ENCODE measurements at places on chromosomes 4 and X. TPM values are rescaled to one million over a fixed set of nuclear protein-coding genes. Genes with fewer than 3 reads are reported as not detected.

- no peak for DNase-seq
- no peaks in the 10 kb centered on the region for H3K36me3 ChIP-seq
- no peaks in the 10 kb centered on the region for H3K4me1 ChIP-seq
- H3K27me3 ChIP-seq, result no peaks in the 10 kb centered on the region
Observed at GRCh38 chrX:16953606-16954211, 7.3 kb downstream of the REPS2 start.

DNA sequence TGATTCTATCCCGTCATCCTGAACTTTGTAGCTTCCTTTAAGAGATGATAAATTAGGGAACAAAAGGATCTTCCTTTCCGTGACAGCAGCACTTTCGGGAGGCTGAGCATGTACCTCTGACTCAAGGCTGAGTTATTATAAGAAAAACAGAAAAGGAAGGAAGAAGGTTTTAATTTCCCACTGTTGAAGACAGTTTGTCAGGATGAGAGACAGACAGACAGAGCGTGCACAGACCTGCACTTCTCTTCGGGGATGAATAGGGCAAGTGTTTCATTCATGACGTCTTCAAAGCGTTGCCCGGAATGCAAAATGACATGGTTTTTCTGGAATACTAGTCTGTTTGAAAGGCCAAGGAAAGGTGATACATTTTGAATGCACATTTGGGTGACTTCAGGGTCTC lies 405.3 kb upstream of the FAT1 start:
- no peak overlapping the region for H3K27ac ChIP-seq
- DNase-seq, result no peak
- no peaks in the 10 kb centered on the region for H3K27me3 ChIP-seq
- H3K4me3 ChIP-seq, result no peak overlapping the region
- no peaks in the 10 kb centered on the region for H3K36me3 ChIP-seq

The SASH3 gene
- total RNA-seq, result 60.3 TPM

The ADGRL3 gene
- 8.5 TPM for total RNA-seq

- no peak for DNase-seq
- H3K4me3 ChIP-seq, result no peak overlapping the region
- no peaks in the 10 kb centered on the region for H3K4me1 ChIP-seq
- no peaks in the 10 kb centered on the region for H3K27me3 ChIP-seq
Observed at GRCh38 chr4:166499820-166500219, 626.8 kb downstream of the TLL1 start.

The ITGB1BP2 gene
- 1.6 TPM for total RNA-seq

DNA sequence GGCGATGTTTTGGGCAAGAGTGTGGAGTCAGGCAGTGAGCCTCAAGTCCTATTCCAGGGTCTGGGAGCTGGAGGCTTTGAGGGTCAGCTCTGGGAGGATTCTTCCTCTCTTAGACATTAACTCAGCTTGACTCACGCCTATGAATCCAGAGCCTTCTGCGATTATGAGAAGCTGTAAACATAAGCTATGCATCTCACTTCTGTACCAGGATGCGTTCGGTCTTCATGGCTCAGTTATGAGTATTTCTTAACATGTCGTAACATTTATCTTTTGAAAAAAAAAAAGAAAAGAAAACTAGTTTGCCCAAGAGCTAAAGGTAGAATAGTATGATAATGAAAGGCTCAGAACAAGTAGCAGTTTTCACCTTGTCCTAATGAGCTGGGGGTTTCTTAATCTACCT lies 4.6 kb downstream of the SHROOM2 start:
- no peaks in the 10 kb centered on the region for H3K27me3 ChIP-seq
- H3K27ac ChIP-seq, result no peak overlapping the region
- no peaks in the 10 kb centered on the region for H3K4me1 ChIP-seq
- no peak overlapping the region for H3K4me3 ChIP-seq
- H3K36me3 ChIP-seq, result no peaks in the 10 kb centered on the region

- no peak overlapping the region for H3K4me3 ChIP-seq
- DNase-seq, result no peak
- no peaks in the 10 kb centered on the region for H3K27me3 ChIP-seq
- no peak overlapping the region for H3K27ac ChIP-seq
- H3K4me1 ChIP-seq, result peaks cover 4% of the 10 kb centered on the region
- no peaks in the 10 kb centered on the region for H3K36me3 ChIP-seq
Observed at GRCh38 chr4:7291372-7292114, 99.2 kb downstream of the SORCS2 start.

GRCh38 chr4:188714907-188715306 lies 575.7 kb downstream of the TRIML1 start:
- no peaks in the 10 kb centered on the region for H3K4me1 ChIP-seq
- no peak overlapping the region for H3K27ac ChIP-seq
- H3K4me3 ChIP-seq, result no peak overlapping the region
- H3K27me3 ChIP-seq, result no peaks in the 10 kb centered on the region
- no peak for DNase-seq

GRCh38 chr4:89077761-89078160 lies 20.8 kb upstream of the FAM13A start:
- H3K4me3 ChIP-seq, result no peak overlapping the region
- no peak overlapping the region for H3K27ac ChIP-seq
- H3K4me1 ChIP-seq, result no peaks in the 10 kb centered on the region
- DNase-seq, result no peak
- H3K27me3 ChIP-seq, result no peaks in the 10 kb centered on the region
- no peaks in the 10 kb centered on the region for H3K36me3 ChIP-seq

DNA sequence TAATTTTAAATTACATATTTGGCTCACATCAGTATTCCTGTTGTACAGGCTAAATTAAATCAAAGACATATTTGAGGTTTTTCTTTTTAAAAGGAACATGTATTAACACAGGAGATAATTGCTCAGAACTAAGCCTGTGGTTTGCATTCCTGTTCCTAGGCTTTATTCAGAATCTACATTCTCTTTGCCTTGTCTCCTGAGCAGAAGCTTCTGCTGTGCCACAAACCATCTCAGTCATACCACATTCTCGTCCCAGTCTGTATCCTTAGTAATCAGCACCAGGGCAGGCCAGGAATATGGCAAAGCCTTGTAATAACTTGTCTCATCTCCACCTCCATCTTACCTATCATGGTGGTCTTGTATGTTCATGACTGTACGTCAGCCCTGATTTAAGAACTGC lies 162.8 kb downstream of the ARHGAP24 start:
- no peaks in the 10 kb centered on the region for H3K27me3 ChIP-seq
- no peaks in the 10 kb centered on the region for H3K36me3 ChIP-seq
- no peak for DNase-seq
- no peak overlapping the region for H3K27ac ChIP-seq

The GLRA2 gene
- not detected for total RNA-seq

The CLGN gene
- total RNA-seq, result 0.64 TPM

DNA sequence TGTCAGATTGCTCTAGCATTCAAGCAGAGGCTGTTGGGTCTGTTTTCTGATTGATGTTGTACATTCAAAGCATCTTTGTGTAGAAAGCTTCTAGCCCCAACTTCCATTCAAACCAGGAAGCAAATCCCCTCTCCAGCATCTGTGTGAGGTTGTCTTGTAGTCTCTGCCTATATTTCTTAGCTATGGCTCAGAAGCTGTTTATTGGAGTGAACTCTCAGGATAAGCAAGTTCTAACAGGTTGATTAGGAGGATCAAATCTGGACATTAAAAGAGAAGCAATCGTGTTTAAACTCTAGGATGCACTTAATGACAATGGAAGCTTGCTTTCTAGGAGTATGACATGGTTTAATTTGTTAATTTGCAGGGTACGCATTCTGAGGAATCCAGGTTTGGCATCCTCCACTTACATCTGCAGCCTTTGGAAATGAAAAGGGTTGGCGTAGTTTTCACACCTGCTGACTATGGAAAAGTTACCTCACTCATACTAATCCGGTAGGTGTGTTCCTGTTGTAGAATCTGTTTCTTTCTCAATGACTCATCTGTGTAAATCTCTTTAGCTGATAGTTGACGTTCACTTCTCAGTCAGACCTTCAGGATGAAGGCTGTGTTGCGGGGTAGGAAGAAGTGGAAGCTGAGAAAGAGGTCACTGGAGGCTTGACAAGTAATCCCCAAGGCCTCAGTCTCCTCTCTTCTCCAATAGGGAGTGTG lies 88.0 kb upstream of the TLR2 start:
- no peaks in the 10 kb centered on the region for H3K4me1 ChIP-seq
- H3K27me3 ChIP-seq, result no peaks in the 10 kb centered on the region
- no peak for DNase-seq
- no peak overlapping the region for H3K27ac ChIP-seq

The BEX2 gene
- total RNA-seq, result 39.1 TPM

The STBD1 gene
- 12.6 TPM for total RNA-seq

- H3K36me3 ChIP-seq, result no peaks in the 10 kb centered on the region
- DNase-seq, result no peak
- H3K27me3 ChIP-seq, result no peaks in the 10 kb centered on the region
- no peak overlapping the region for H3K4me3 ChIP-seq
- H3K27ac ChIP-seq, result no peak overlapping the region
Observed at GRCh38 chrX:10021461-10022272, 54.5 kb downstream of the CLDN34 start.

DNA sequence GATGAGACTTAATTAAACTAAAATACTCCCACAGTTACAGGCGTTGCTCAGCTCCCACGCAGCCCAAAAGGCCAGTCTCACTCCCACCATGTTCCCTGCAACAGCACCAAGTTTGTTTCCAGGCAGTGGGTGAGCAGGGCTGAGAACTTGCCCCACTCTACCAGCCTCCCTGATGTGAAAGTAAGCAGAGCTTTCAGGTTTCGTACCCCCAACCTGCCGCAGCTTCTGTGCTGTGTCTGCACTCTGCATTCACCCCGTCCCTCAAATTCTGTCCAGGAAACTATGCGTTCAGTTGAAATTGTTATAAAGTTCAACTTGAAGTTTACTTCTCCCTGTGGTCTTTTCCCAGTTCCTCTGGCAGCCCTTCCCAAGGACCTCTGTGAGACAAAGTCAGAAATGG lies 17.2 kb downstream of the GLUD2 start:
- no peaks in the 10 kb centered on the region for H3K4me1 ChIP-seq
- DNase-seq, result no peak
- H3K27ac ChIP-seq, result no peak overlapping the region
- H3K36me3 ChIP-seq, result no peaks in the 10 kb centered on the region
- no peak overlapping the region for H3K4me3 ChIP-seq
- H3K27me3 ChIP-seq, result no peaks in the 10 kb centered on the region

DNA sequence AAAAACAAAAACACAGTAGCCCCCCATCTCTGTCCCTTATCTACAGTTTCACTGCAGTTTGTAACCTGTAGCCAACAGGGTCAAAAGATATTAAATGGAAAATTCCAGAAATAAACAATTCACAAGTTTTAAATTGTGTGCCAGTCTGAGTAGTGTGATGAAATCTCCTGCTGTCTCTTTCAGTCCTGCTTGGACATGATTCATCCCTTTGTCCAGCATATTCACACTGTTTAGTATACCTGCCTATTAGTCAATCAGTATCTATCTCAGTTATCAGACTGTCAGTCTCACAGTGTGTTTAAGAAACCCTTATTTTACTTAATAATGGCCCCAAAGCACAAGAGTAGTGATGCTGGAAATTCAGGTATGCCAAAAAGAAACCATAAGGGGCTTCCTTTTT lies 21.9 kb downstream of the CNOT6L start:
- H3K4me3 ChIP-seq, result no peak overlapping the region
- DNase-seq, result no peak
- H3K36me3 ChIP-seq, result no peaks in the 10 kb centered on the region
- H3K27ac ChIP-seq, result no peak overlapping the region
- no peaks in the 10 kb centered on the region for H3K27me3 ChIP-seq

The AKAP14 gene
- 0.31 TPM for total RNA-seq

DNA sequence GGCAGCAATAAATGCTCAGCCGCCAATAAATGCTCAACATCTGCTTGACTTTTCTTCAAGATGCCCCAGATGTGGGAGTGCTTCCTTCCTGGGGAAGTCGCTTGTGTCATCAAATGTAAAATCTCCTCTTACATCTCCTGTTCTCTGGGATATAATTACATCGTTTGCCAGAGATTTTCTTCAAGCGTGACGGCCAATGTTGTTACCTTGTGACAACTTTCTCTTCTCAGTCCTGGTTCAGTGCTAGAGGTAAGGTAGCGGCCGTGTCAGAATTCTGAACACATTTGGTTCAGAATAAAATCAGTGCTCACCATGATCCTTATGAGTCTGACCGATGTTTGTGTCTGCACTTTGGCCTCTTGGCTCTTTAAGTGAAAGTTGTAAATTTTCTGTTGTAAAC lies 102.5 kb downstream of the ASMT start:
- H3K36me3 ChIP-seq, result no peaks in the 10 kb centered on the region
- no peak overlapping the region for H3K4me3 ChIP-seq
- H3K4me1 ChIP-seq, result no peaks in the 10 kb centered on the region

DNA sequence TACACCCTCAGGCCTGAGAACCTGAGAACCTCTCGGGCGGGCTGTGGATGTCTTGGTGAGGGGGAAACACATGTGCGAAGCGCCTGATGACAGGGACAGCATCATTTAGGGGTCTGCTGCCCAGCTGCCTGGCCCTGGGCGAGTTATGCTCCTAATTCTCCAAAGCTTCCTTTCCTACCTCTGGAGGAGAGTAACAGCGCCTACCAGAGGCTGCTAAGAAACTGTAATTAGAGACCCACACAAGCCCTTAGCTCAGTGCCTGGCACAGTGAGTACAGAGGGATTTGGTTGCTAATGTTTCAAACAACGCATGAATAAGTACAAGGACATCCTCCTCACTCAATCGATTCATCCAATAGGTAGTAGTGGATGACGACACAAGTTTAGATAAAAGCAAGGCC lies 40.4 kb downstream of the BCOR start:
- H3K4me3 ChIP-seq, result no peak overlapping the region
- no peaks in the 10 kb centered on the region for H3K27me3 ChIP-seq
- peaks cover 15% of the 10 kb centered on the region for H3K36me3 ChIP-seq
- DNase-seq, result no peak
- no peak overlapping the region for H3K27ac ChIP-seq

DNA sequence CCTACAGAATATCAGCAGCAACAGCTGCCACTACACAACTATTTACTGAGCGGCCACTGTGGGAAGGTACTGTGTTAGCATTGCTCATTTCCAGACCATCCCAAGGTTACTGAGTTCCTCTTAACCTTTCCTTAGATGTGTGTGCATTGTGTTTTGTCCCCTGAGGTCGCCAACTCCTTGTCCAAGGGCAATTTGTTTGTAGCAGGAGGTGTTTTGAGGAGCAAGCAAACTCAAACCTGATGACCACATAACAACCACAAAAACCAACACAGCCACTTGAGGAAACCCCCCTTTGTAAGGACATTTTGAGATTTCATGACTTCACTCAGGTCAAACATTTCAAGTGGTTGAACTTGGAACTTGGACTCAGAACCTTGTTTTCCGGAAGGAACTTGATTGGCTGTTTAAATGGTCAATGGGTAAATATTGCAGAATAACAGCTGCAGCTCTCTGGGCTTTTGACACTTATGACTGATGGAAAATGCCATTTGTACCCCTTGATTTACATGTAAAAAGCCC lies 122.3 kb downstream of the MID1IP1 start:
- H3K4me1 ChIP-seq, result no peaks in the 10 kb centered on the region
- DNase-seq, result peak; percentile 25
- H3K27me3 ChIP-seq, result no peaks in the 10 kb centered on the region
- H3K4me3 ChIP-seq, result no peak overlapping the region

- H3K4me3 ChIP-seq, result no peak overlapping the region
- no peaks in the 10 kb centered on the region for H3K36me3 ChIP-seq
- no peaks in the 10 kb centered on the region for H3K27me3 ChIP-seq
- peaks cover 6% of the 10 kb centered on the region for H3K4me1 ChIP-seq
- DNase-seq, result peak; percentile 47
Observed at GRCh38 chrX:132480581-132481203, 8.1 kb downstream of the MBNL3 start.

GRCh38 chr4:35151816-35152572 lies 1092.3 kb downstream of the ARAP2 start:
- DNase-seq, result no peak
- no peaks in the 10 kb centered on the region for H3K27me3 ChIP-seq
- H3K4me1 ChIP-seq, result no peaks in the 10 kb centered on the region
- no peak overlapping the region for H3K27ac ChIP-seq
